ENCODE measurements at places on chromosomes 2 and 18.

DNA sequence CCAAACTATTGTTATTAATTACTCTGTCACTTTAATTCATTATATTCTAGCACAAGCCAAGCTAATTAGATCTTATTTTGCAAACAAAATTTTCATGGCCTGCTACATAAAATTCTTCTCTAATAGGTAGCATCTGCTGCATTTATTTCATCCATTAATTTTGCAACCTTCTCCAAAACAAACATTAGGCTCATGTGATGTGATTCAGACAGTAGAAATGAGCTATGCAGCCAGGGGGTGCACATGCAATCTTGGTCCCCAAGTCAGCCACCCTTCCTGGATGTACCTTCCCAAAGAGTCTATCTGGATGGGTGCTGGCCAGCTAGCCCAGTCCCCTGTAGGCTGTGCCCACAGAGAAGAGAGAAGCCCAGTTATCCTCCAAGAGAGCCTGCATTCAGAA is 242.1 kb upstream of the OSR1 start:
- DNase-seq: no peak

DNA sequence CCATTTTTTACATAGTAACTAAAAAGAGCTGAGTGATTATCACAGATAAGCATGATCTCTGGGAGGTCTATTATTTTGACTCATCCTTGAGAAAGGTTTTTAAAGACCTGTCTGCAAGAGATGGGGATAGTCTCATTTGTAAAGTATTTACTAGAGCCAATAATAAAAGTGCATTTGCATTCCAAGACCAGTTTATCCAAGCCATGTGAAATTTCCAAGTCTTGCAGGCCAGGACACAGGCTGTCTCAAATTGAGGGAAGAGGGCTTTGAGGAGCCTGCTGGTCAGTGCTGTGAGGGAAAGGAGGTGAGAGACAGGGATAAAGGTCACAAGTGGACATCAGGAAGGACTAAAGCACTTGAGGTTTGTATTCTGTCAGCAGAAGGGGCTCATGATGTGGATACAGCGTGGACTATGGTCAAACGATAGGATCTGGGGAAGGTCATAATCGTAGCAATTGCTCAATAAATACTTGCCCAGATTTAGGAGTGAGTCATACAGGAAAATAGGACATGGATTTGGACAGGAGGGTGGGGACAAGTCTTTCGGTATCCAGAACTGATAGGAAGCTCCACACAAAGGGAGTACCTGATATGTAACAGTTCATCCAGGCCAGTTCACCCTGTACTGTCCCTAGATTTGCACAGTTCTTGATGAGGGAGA is 6.6 kb upstream of the CDH2 start:
- DNase-seq: no peak

DNA sequence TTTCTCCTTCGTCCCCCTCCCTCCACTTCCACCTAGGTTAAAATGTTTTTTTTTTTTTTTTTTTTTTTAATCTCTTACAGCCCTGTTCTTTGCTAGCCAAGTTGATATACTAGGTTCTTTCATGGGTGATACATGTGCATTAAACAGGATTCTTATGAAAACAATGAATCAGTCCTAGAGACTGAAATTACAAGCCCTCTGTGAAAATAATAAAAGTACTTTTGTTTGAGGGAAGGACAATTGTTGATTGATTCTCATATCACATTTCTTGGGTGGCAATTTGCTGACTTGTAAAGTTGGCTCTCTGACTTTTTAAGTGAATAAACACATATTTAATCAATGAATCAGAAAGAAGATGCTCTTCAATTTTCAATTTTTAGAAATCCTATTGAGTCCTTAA is 639.9 kb downstream of the LRP1B start:
- no peak for DNase-seq

DNA sequence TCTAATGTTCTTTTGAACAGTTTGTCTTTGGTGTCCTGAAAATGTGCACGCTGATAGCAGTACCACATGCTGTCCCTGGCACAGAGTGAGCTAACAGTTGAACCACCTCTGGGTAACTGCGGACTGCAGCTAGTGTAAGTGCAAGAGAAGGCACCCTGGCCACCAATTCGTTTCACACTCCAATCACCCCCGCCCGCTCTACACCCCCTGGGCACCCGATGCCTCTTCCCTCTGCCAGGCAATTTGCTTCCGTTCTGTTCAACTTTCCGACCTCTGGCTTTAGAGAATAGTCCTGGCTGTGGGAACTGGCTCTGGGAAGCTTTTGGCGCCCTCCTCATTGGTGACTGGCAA is 1.4 kb downstream of the DOCK10 start:
- DNase-seq: no peak
